ENCODE measurements at places on chromosomes 12 and 14.

GRCh38 chr12:80291108-80291754 lies 152.8 kb upstream of the PTPRQ start:
- no peak for DNase-seq

- DNase-seq, result no peak
Measured at GRCh38 chr14:34554540-34555250, 15.2 kb upstream of the EAPP start.

GRCh38 chr12:50985322-50985721 lies 33.0 kb downstream of the HIGD1C start:
- no peak for DNase-seq

DNA sequence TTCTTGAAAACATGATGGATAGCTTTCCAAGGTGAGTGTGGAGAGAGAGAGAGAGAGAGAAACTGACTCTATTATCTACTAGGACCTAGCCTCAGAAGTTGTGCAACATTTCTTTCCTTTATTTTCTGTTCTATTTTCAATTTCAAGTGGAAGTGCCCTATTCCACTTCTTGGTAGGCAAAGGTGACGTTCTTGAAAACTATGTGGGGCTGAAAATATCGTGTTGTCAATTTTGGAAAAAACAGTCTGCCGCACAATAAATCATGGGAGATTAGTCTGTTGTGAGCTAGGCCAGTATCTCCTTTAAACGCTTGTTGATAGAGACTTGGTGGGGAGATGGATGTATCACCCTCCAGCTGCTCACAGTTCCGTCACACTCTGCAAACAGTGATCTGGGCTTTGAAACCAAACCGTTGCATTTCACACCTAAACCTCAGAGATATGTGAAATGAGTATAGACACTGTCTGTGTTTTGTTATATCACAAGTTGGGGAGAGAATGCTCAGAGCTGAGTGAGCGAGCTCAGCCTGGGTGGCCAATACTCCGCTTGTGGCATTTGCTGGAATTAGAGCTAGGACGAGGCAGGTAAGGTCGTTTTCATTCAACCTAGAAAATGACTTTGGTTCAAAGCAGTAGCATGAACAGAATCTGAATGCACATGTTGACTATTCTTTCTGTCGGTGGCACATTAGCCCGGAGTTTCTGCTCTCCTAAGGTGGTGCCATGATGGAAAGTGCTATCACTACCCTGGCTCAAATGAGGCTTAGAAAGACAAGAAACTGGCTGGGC lies 75.1 kb upstream of the ST8SIA1 start:
- DNase-seq, result peak; percentile 19

DNA sequence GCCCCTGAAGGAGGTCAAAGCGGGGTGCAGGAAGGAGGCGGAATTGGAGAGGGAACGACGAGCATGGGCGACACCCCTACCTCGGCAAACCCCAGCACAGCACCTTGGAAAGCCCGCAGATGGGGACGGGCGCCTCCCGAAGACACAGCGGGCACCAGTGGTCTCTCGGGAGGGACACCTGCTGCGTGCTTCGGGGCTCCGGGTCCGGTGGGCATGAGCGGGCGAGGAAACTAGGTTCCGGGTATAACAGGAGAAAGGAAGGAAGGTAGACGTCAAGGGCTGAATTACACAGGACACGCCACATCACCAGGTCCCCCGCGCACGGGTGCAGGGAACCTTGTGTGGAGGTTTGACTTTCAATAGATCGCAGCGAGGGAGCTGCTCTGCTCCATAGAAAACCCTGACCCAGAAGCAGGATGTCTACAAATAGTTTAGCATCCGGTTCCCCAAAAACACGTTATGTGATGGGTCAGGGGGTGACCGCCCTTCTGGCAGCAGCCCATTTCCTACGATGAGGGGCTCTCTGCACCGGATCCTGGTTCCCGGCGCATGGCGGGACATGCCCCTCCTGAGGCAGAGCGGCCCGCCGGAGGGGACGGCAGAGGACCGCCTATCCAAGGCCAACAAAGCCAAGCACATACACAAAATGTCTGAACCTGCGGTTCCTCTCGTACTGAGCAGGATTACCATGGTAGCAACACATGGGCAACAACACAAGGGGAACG lies 196.9 kb downstream of the ALG10 start:
- DNase-seq, result no peak

- DNase-seq, result no peak
Measured at GRCh38 chr12:70487440-70487839, 121.3 kb downstream of the KCNMB4 start.

DNA sequence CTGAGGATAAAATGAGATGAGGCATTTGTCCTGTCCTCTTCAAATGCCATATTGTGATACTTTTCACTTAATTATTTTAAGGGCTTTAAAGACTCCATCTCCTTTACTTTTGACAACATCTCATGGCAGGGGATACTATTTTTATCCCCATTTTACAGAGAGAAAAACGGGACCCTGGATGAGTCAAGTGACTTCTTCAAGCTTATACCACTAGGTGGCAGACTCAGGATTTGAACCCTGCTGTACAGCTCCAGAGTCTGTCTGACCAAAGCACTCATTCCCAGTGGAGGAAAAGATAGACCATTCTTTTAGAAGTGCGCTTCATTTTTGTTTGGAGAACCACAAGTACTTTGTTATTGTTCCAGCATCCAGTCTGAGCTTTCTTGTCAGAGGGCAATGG lies 1.7 kb upstream of the SMOC1 start:
- no peak for DNase-seq

Measured in activated gamma-delta T cell treated with anti-CD3 and anti-CD28 coated beads, Interleukin-2, amount 50 U/mL, for 16 hours (primary cell).